ENCODE measurements at places on chromosomes 7 and 10. TPM values are rescaled to one million over a fixed set of nuclear protein-coding genes. Genes with fewer than 3 reads are reported as not detected.

The SNCG gene
- total RNA-seq = 2.2 TPM

The METTL27 gene
- total RNA-seq = not detected

The TCF7L2 gene
- total RNA-seq = 1.7 TPM

The PWWP2B gene
- total RNA-seq = 52.1 TPM

The TMEM176A gene
- total RNA-seq = not detected

The SEMA3E gene
- under 0.01 TPM for total RNA-seq

The GIMAP8 gene
- total RNA-seq = under 0.01 TPM

The TDRD1 gene
- 1.4 TPM for total RNA-seq

The CCDC136 gene
- 0.43 TPM for total RNA-seq

The EN2 gene
- not detected for total RNA-seq

The APBB1IP gene
- not detected for total RNA-seq
